ENCODE measurements at places on chromosomes 11 and 22.

DNA sequence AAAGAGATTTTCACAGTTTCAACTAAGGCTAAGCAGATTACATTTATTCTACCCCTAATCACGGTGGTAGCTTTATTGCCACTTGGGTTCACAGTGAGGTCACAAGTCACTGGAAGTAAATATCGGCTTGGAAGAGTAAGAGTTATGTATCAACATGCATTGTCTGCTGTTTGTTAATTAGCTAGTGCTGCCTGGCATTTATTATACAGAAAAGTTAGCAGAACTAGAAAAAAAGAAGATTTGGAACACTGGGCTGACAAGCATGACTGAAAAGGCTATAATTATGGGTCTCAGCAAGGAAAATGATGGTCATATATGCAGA, 13.7 kb upstream of the RAB38 start:
- no peak for DNase-seq

DNA sequence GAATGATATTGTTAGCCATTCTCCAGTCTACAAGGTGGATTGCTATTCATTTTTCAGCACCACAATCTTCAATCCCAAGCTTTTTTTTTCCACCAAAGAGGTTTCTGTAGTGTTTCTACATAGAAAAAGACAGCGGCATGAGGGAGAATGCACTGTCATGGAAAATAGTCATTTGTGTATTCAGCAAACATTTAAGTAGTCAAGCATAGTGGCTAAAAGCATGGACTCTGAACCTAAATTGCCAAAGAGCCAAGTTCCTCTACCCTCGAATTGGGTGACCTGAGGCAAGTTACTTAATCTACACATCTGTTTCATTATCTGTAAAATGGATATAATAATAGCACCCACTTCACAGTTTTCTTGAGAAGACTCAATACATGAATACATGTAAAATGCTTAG, 14.2 kb downstream of the GAS2 start:
- DNase-seq, result no peak

DNA sequence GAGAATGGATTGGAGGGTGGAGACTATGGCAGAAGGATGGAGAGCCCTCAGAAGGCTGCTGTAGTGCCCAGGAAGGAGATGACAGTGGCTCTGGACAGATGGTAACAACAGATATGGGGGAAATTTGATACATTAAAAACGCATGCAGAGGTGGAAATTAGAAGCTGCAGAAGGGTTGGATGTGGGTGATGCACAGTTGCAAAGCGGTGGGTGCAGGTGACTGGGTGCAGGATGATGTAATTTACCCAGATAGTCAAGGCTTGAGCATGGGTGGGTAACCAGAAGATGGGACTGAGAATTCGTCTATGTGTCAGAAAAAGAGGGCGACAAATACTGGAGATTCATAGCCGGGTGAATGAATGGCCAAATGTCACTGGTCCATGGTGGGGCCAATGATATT, 570.3 kb downstream of the MN1 start:
- DNase-seq, result no peak

GRCh38 chr11:1654388-1655167, 25.0 kb downstream of the KRTAP5-5 start:
- DNase-seq, result no peak

DNA sequence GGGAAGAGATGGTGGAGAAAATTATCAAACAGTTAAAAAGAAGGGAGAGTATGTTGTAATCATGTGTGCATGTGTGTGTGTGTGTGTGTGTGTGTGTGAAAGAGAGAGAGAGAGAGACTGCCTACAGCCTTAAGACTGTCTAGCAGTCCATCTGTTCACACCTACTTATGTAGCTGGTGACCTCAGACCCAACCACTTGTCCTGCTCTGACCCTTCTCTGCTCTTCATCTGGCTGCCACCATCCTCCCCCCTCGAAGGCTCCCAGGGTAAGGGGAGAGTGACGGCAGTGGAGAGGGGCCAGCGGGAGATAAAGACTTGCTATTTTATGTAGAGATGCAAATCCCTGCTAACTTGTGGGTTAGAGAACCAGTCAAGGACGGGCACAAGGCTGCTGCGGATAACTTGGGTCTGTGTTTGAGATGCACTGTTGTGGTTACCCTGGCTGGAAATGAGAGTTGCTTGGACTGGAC, 24.9 kb upstream of the GRAMD1B start:
- no peak for DNase-seq

DNA sequence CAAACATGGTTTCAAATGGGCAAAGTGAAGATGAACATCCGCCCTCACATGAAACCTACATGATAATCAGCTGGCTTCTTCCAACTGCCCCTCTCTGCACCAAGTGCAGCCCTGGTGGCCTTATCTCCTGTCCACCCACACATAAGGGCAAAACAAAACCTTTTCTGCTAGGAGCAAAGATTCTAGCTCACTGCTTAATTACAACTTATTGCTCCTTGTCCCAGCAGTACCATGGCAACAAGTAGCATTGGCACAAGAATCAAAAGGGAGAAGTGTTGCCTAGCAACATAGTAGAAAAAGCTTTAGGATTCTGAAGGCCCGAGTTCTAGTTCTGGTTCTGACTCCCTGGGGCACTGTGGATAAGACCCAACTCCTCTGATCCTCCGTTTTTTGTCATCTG, 68.7 kb upstream of the BMAL1 start:
- no peak for DNase-seq

DNA sequence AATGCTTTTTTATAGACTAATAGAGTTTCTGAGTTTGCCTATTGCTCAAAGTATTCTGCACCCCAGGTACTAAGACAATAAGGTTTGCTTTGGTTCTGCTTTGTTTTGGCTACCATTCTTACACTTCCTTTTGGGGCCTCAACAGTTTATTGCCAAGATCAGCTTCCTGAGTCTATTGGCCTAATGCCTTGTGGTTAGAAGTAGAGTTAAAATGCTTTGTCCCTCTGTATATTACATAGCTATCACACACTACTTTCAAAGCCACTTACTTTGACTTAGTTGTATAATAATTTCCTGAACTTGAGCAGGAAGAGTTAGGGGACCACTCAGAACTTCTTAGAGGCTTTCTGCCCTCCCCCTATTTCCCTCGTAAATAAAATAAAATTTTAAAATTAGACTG, 96.5 kb downstream of the DLG2 start:
- DNase-seq, result no peak

- no peak for DNase-seq
These were observed 19.9 kb upstream of the CCDC86 start for GRCh38 chr11:60821827-60822599.

- DNase-seq, result no peak
These were observed 330.1 kb upstream of the PLET1 start for GRCh38 chr11:112590764-112591163.

DNA sequence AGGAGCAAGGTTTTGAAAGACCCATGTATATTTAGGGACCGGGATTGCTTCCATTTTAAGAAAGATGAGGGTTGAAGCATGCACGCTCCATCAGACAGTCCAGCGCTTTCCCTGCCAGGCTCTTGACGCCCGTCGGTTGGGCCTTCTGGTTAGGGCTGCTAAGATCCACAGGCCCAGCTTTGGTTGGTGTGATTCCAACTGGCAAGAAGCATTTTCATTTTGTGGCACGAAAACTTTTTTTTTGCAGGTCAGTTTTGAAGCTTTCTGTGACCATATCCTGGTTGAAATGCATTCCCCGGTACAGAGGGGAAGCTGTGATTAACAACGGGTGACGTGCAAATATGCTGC, 34.3 kb upstream of the MPPED1 start:
- no peak for DNase-seq

- DNase-seq, result no peak
These were observed 31.2 kb downstream of the CD82 start for GRCh38 chr11:44596525-44597276.

- no peak for DNase-seq
These were observed 44.6 kb downstream of the UVRAG start for GRCh38 chr11:75859614-75860013.

- DNase-seq, result no peak
These were observed 55.9 kb upstream of the CD44 start for GRCh38 chr11:35083181-35083430.

DNA sequence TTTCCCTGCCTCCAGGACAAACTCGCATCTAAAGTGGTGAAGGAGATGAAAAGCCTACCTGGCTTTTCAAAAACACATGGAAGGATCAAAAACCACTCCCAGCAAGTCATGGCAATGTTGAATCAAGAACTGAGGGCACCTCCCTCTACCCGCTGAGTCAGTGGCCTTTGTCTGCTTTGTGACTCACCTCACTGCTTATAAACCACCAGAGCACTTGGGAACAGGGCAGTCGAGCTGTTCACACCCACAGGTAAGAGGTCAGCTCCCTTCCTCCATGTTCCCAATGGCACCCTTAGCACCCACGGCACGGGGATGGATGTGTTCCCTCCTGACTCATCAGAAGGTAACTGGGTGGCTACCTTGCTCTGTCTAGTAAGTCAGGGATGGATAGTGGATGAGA, 21.7 kb downstream of the TENM4 start:
- no peak for DNase-seq

DNA sequence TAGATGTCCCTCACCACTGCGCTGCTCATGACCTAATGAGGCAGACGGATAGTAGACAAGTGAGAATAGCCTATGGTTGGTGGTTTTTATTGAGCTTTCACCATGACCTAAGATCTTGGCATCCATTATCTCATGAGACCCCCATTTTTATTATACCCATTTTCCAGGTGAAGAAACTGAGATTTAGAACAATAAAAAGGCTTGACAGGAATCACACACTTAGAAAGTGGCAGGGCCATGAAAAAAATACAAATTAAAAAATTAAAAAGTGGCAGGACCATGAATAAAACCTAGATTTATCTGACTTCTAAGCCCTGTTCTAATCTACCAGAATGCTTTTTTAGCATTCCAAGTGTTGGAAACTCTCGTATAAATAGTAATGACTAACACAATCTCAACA, 1.1 kb downstream of the LRRC55 start:
- no peak for DNase-seq

DNA sequence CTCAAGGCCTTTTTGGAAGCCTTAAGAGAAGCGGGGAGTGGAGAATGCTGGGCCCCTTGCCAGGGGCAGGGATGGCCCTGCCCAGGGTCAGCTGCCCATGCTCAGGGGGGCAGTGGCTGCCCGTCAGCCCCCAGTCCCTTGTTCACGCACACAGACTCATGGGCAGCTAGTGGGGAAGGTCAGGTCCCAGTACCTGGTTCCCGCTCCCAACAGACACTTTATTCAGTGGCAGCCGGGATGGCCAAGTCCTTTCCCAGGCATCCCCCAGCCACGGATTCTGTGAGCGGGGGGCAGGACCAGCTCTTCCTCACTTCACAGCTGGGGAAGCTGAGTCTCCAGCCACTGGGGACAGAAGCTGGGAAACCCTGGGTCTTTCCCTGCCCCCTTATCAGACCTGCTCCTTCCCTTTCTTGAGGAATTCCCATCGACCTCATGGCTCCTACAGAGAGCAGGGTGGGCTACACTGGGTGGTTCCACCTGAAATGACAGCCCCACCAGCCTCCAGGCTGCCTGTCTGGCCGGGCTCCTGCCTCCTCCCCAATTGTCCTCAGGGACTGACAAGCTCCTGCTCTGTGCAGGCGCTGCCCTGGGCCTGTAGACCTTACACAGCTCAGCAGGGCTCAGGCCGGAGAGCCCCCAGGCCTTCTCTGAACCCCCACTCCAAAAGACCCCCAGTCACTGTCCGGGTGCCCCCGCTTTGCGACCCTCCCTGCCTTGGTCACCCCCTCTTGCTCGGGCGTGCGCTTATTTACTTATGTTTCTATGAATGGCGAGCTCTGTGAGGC, 61.0 kb upstream of the FGF3 start:
- no peak for DNase-seq

DNA sequence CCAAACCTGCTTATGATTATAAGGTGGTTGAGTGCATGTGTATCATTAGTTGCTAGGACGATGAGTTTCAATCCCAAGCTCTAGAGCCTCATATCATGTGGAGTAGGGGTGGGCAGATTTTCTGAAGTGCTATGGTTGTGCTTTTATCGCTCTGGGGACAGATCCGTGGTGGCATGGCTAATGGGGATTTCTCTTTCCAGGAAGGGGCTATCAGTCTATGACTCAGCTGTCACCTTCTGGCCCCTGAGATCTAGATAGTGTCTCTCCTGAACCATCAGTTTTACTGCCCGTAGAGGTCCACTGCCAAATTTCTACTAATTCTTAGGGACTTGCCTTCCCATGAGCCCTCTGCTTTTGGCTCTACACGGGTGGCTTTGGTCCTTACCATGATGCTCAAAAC, 51.8 kb downstream of the FDX1 start:
- DNase-seq, result no peak

DNA sequence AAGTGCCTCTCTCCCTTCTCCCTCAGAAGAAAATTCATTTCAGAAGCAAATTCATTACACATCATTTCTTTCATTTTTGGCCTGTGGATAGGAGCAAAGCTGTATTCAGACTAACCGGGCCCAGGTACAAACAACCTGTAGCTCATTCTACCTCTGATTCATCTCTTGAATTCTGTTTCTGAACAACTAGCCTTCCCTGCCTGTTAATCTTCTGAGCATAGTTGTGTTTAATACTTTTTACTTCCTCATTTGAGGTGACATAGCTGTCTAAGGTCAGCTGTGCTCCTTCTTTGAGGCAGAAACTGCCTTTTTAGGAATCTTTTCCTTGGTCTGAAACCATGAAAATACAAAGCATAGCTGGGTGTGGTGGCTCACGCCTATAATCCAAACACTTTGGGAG, 12.6 kb upstream of the IL18BP start:
- no peak for DNase-seq

DNA sequence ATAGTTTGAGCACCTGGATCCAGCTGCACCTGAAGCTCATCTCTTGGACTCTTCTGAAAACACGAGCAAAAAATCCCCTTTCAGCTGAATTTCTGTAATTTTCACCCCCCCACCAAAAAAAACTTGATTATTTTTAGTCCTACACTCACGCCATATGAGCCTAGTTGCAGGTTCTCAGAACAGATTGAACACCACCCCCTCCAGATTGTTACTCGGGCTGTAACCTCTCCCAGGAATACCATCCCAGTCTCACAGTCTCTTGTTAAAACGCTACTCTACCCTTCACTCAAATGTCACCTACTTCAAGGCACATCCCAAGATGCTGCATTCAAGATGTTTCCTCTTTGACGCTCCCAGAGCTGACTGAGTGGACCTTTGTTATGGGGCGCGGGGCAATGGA, 96.3 kb upstream of the PRDM11 start:
- no peak for DNase-seq
